ENCODE measurements at places on chromosomes 12 and 14.

DNA sequence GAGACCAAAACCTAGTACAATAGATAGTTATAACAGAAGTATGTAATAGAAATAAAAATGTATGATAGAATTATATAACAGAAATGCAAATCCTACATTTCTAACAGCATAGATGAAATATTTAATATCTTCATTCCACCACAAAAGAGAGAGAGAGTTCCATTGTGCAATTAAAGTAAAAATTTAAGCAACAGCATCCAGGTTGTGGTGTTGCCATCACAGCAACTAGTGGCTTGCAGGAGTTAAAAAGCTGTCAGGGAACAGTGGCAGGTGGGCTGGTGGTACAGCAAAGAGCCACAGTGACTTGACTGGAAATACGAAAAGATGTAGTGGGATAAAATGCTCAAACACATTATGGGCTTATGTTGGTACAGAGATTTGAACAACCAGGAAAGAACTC, 57.1 kb upstream of the MDM1 start:
- no peak for DNase-seq

- no peak for DNase-seq
Observed at GRCh38 chr14:65354131-65354530, 58.4 kb upstream of the FUT8 start.

DNA sequence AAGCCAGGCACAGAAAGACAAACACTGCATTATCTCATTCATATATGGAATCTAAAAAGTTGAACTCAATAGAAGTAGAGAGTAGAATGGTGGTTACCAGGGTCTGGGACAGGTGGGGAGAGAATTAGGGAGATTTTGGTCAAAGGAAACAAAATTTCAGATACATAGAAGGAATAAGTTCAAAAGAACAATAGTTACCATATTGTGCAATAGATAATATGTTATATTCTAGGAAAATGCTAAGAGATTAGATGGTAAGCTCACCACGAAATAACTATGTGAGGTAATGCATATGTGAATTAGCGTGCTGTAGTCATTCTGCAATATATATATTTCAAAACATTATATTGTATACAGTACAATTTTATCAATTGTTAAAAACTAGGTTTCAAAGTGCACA, 442.5 kb downstream of the KCNH5 start:
- DNase-seq: no peak

DNA sequence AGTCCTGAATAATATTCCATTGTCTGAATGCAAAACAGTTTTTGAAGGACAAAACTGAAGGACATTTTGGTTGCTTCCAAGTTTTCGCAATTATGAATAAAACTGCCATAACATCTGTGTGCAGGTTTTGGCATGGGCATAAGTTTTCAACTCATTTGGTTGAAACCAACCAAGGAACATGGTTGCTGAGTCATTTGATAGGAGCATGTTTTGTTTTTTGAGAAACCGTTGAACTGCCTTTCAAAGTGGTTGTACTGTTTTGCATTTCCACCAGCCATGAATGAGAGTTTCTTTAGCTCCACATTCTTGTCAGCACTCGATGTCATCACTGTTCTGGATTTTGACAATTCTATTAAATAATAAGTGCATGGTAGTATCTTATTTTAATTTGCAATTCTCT, 23.0 kb upstream of the GSG1 start:
- no peak for DNase-seq

DNA sequence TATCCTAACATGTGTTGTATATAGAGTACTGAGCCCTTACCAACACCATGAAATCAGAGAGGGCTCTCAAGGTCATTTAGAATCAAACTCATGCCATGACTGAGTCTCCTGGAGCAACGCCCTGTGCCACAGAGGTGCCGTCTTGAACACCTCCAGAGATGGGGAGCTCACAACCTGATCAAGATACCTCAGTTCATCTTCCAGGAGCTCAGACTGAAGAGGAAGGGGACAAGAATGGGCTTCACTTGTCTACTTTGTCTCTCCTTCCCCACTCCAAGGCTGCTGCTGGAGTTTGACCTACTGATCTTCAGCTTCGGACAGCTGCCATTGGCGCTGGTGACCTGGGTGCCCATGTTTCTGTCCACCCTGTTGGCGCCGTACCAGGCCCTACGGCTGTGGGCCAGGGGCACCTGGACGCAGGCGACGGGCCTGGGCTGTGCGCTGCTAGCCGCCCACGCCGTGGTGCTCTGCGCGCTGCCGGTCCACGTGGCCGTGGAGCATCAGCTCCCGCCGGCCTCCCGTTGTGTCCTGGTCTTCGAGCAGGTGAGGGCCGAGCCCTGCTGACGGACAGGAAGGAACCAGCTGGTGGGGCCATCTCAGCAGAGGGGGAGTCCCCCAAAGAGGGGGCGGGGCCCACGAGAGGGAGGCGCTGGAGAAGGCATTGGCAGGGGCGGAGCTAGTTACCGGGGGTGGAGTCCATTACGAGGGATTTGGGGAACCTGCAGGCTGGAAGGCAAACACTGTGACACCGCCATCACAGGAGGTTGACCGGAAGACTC, 12.0 kb downstream of the SOAT2 start:
- no peak for DNase-seq

DNA sequence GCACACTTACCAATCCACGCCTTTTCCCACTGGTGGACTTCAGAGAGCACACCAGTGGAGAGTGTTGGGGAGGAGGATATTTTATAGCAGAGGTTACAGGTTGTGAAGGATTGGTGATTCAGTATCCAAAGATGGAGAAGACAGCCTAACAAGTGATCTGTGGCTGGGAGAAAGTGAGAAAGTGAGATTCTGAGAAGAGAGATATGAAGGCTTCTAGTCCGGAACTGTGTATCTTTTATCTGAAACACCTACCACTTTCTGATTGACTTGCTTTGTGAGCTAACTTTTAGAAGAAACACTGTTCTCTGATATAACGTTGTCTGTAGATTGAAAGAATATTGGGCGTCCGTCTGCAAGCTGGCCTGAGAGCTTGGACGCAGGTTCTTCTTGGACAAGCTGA, 24.0 kb downstream of the DYNC1H1 start:
- no peak for DNase-seq

DNA sequence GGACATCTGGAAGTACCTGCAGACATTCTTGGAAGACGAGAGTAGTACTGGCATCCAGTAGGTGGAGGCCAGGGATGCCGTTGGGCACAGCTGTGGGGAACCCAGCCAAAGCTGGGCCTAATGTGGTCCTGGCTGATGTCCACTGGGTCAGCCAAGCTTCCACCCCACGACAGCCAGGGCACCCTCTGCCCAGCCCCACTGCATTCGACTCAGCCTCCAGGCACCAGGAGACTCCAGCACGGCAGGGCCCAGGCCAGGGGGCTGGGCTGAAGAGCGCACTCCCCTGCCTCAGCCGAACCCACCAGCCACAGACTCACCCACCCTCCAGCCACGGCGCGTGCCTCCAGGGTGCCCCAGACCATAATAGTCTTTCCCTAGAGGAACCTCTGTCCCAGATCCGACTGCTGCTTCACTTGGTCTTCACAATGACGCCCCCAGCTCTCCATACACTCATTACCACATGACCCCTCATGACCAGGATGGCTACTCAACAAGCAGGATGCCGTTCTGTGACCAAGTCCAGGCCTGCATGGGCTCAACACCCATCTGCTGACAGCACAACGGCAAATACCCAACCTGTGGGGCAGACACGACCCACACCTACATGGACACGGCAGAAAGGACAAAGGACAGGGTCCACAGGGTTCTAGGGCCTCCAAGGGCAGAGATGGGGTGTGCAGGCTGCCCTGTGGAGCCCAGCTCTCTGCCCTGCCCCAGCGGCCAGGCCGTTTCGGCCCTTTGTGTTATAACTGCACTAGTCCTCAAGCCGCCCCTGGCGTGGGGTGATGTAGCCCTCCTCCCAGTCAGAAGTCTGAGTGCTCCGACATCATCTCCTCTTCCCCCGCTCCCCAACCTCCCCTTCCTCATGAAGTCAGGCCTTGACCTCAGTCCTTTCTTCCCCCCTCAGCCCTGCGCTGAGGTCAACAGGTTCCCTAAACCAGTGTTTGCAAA, 22.8 kb downstream of the ITPK1 start:
- DNase-seq: no peak

GRCh38 chr12:31801872-31802271, 73.1 kb upstream of the AMN1 start:
- no peak for DNase-seq

DNA sequence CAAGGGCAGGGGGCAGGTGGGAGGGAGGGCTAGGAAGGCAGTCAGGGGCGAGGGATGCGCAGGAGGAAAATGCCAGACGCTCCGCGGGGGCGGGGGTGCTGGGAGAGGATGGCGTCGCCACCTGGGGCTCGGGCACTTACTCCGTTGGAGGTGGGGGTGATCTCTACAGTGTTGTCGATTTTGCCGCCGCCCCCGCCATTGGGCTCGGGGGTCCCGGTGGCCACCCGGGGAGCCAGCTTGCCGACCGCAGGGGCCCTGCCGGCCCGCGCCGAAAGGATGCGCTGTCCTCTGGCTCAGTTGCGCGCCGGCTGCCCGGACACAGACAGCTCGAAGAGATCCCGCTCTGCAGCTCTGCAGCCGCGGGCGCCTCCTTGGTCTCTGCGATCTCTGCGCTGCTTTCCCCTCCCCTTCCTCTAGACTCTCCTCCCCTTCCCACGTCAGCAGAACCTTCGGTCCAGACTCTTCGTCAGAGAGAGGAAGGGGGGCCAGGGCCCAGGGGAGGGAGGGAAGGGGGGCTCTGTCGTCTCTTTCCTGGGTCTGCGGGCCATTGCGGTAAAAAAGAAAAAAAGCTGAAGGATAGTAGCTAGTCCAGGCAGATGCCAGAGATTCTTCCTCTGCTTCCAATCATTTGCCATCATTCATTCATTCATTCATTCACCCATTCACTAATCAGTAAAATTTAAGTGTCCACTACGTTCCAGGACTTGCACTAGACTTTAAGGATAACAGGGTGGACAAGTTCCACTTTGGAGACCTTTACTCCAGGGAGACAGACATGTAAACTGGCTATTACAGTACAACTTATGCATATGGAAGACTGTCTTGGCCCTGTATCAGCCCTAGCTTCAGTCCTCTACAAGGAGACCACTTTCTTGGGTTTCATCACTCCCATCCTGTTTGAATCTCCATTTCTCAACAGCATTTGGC, at the start of gene SLC22A17:
Gene SLC22A17, minus strand, starts transcription at position 382 of the 927 bp plus-strand sequence.
- peak; percentile 92 for DNase-seq

GRCh38 chr12:64323006-64323405, 67.6 kb downstream of the C12orf56 start:
- no peak for DNase-seq

GRCh38 chr14:65637780-65638179, 225.2 kb downstream of the FUT8 start:
- DNase-seq: no peak

GRCh38 chr12:42663621-42664020, 74.1 kb upstream of the PRICKLE1 start:
- no peak for DNase-seq

DNA sequence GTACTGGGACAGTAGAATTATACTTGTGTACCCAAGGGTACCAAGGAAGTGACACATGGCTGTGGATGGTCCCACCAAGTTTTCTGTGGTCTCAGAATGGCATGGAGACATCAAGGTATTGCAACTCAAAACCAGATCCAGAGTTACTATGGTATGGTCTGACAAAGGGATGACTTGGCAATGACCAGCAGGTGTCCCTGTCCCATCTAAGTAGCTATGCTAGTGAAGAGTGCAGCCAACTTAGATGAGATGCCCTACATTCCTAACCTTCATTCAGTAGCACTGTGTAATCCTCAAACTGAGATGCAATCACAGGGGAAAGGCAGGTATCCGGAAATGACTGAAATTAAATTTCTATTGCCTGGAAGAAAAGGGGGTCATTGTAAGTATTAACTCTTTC, 188.7 kb upstream of the TMEM260 start:
- DNase-seq: no peak

DNA sequence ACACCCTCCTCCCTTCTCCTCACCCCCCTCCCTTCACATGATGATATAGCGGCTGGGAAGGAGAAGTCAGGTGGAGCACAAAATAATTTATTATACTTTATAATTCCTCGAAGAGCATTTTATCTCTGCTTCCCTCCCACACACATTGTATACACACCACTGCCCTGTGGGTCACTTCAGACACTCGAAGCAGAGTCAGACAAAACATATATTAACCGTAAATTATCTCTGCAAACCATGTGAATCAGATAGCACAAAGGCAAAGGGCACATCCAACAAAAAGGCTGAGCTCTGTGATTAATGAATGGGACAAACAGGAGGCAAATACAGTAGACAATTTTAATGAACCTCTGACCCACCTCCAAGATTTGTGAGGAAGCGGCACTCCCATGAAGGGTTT, 450.7 kb downstream of the GALC start:
- no peak for DNase-seq

DNA sequence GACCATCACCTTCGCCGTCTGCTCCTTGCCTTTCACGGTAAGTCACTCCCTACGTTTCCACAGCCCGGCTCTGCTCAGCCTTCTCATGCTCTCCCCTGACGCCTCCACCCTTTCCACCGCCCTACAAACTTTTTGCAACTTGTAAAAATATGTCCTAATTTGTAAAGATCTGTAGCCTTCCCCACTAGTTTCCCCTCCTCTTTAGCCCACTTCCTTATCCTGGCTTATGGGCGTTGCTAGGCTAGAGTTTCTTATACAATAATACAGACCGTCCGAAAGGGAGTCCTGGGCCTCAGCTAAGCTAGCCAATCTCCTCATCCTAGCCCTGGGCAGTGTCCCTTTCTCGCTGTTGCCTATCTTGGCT, 1.2 kb downstream of the PTGER2 start:
- DNase-seq: no peak

GRCh38 chr12:9404469-9405260, 196.5 kb upstream of the PZP start:
- no peak for DNase-seq

GRCh38 chr12:10131111-10131690, 1.2 kb upstream of the CLEC7A start:
- DNase-seq: no peak

DNA sequence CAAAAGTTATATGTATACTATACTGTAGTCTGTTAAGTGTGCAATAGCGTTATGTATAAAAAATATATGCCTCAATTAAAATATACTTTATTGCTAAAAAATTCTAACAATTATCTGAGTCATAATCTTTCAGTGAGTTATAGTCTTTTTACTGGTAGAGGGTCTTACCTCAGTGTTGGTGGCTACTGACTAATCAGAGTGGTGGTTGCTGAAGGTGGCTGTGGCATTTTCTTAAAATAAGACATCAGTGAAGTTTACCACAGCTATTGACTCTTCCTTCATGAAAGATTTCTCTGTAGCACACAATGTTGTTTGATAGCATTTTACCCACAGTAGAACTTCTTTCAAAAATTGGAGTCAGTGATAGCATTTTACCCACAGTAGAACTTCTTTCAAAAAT, 23.4 kb downstream of the POLR3B start:
- no peak for DNase-seq

GRCh38 chr12:23043646-23044045, 418.7 kb downstream of the ETNK1 start:
- no peak for DNase-seq

GRCh38 chr12:69154585-69155363, 84.6 kb upstream of the CPSF6 start:
- peak; percentile 3 for DNase-seq

GRCh38 chr12:24947541-24948419, 1.1 kb downstream of the BCAT1 start:
- DNase-seq: no peak

GRCh38 chr12:79191391-79191790, 326.8 kb downstream of the SYT1 start:
- DNase-seq: no peak
